ENCODE measurements at places on chromosomes 5 and 9.

- DNase-seq, result no peak
Measured at GRCh38 chr5:57007344-57007743, 55.4 kb upstream of the MIER3 start.

DNA sequence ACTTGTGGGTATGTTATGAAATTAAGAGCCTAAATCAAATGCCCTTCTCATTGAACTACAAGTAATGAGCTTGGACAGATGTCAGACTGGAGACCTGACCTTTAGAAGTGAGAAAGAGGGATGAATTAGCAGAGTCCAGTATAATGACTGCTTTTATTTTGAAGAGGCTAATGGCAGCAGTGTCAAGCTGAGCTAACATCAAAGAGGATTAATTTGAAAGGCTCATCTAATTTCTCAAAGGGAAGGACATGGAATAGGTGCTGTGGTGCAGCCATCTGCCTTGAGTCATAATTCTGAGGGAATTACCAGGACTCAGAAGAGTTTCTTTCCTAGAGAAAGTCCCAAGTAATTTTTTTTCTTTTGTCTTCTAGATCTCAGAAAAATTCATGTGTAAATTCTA is 57.6 kb downstream of the FAM81B start:
- no peak for DNase-seq

DNA sequence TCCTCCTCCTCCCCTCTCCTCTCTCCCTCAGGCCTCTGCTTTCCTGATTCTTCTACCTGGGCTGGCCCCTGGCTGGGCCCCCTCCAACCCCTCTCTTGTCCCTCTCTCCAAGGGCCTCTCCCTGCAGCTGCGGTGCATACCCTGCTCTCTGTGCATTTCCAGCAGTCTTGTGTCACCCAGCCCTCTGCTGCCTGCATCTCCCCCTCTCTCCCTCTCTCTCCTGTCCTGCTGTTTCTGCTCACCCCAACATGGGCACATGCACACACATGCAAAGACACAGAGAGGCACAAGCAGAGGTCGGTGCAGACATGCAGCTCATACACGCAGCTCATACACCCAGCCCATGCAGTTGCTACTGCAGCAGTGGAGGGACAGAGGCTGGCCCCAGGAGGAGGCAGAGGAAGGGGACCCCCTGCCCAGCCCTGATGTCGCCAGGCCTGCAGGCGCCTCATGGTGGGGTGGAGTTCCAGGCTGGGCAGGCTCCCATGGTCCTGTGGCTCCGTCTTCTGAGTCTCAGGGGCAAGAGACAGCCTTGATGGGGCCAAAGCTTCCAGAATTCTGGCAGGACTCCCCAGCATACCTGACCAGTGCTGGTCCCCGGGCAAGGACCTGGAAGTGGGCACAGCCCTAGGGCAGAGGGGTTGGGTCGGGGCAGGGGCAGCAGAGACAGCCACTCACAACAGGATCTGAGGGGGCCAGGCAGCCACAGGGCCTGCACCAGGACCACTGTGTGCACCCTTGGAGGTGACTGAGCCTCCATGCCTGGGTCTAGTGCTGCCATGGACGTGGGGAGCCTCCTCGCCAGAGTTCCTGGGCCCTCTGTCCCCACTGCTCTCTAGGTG is 216.9 kb downstream of the C9orf50 start:
- DNase-seq, result no peak

DNA sequence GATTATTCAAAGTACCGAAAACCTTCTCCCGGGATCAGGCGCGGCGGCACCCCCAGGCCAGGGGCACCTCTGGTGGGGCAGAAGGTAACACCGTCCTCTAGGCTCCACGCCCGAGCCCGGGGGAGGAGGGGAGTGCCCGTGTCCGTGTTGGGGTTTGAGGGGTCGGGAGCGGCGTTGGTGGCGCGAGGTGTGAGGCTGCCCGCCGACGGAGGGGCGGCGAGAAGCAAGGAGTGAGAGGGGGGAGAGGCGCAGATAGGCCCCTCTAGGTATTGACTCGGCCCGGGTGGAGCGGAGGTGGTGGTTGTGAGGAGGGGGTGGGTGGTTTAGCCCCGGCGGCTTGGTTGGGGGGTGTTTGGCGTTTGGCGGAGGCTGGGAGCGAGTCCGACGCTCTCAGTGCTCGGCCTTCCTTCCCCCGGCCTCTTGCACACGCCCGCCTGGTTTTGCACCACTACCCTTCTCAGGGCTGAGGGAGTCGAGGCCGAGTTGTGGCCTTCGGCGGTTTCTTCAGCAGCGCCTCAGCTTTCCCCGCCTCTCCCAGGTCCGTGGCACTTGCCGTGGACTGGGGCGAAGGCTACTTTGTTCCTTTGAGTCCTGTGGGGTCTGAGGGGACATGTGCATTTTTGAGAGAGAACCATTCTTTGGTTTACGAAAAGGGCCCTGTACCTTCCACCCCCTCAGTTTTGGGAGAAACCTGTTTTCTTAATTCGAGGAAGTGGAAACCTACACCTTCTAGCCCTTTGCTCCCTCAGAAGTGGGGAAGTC is 450 bp downstream of the GPBP1 start:
- no peak for DNase-seq

DNA sequence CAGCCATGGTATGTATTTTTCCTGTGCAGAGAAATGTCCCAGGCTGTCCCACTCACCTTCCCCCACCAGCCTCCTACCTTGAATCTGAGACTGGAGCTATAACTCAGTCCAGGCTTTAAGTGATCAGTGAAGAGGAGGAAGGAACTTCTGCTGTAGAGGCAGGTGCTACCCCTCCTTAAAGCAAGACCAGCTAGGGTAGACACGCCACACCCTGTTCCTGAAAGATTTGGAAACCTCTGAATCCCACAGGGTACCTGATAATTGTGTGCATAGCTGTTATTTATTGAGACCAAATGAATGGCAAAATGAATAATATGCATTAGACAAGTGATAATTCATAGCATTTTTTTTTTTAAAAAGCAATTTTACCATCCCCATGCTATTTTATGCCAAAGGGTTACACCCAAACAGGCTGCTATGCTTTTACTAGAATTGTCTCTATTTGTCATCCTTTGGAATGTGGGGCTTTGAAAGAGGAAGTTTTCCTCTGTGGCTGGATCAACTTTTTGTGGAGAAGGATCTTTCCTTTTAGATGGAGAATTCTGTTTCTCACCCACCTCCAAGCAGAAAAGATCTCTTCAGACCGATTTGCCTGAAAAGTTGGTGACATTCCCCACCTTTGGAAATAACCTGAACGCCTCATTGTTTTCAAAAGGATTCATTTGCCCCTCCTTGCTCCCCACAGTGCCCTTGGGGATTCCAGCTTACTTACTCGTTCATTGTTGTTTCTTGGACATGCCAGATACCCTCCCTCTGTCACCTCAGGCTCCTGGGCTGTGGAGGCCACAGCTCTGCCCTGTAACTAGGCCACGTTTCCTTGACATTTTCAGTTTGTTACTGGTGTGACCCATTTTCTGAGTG is 248.7 kb downstream of the NR3C1 start:
- DNase-seq, result no peak

GRCh38 chr9:93091453-93092081 is 4.5 kb upstream of the CARD19 start:
- peak; percentile 44 for DNase-seq

DNA sequence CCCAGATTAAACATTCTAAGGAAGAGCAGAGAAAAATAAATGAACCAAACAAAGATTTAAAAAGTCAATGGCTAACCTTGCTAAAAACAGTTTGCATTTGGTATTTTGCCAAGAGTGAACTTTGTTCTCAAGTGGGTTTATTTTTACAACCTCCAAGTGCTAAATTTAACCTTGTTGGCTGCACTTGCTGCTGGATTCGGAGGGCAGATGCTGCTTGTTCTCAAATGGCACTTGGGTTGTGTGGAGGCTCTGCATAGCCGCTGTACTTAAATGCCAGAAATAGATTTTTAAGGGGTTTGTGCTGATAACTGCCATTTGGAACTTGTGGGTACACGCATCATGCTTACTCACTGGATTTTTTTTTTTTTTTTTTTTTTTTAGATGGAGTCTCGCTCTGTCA is 13.3 kb upstream of the SPATA24 start:
- DNase-seq, result no peak

GRCh38 chr5:30900367-30900766 is 293.1 kb upstream of the CDH6 start:
- no peak for DNase-seq

DNA sequence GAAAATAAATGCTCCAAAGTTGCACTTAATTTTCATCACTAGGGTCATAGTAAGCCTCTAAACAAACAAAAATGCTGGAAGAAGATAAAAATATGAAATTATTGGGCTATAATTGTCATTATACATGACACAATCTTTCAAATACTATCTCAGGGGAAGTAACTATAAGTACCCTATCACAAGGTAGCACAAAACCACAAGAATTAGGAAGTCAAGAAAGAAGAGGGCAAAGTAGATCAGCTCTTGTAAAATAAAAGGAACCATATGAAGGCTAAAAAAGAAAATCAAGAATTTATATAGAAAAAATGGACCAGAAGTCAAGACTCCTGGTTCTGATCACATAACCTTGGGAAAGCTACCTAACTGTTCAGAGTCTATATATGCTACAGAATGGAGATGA is 48.1 kb downstream of the DIAPH1 start:
- no peak for DNase-seq

Data from COLO829 (cell line).